NB4 (cell line): ENCODE measurements at places on chromosomes 5 and 9.

- DNase-seq = peak; percentile 37
These were observed 38.3 kb downstream of the NR2F1 start for GRCh38 chr5:93621327-93621798.

- DNase-seq = peak; percentile 46
These were observed 974 bp downstream of the C9orf40 start for GRCh38 chr9:74951725-74952151.

GRCh38 chr9:79665931-79666330 is 94.2 kb downstream of the TLE4 start:
- no peak for DNase-seq

- DNase-seq = no peak
These were observed 430.6 kb downstream of the NR2F1-AS1 start for GRCh38 chr5:93150311-93151012.

GRCh38 chr5:8429778-8430758 is 561.1 kb downstream of the MTRR start:
- no peak for DNase-seq

GRCh38 chr5:664343-664993 is 28.7 kb downstream of the TPPP start:
- no peak for DNase-seq

- peak; percentile 42 for DNase-seq
These were observed 7.4 kb upstream of the GLIPR2 start for GRCh38 chr9:36129139-36129538.

DNA sequence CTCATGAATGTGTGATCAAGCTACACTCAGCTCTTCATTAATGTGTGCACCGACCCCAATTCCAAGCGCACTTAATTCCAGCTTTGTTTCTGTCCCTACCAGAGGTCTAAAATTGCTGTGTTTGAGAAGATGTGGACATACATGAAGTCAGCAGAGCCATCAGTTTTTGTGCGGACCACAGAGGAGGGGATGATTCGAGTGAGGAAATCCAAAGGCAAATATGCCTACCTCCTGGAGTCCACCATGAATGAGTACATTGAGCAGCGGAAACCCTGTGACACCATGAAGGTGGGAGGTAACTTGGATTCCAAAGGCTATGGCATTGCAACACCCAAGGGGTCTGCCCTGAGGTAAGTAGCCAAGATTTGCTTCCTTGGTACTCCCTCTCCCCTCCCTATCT is 268.6 kb downstream of the FAM114A2 start:
- DNase-seq = no peak

- DNase-seq = no peak
These were observed 188.8 kb downstream of the MEF2C start for GRCh38 chr5:88694023-88694679.

GRCh38 chr5:2134543-2135292 is 252.0 kb upstream of the IRX4 start:
- DNase-seq = no peak

GRCh38 chr5:142886211-142886610 is 116.0 kb downstream of the ARHGAP26 start:
- no peak for DNase-seq

- DNase-seq = no peak
These were observed 78.7 kb upstream of the GNA14 start for GRCh38 chr9:77726814-77727213.

DNA sequence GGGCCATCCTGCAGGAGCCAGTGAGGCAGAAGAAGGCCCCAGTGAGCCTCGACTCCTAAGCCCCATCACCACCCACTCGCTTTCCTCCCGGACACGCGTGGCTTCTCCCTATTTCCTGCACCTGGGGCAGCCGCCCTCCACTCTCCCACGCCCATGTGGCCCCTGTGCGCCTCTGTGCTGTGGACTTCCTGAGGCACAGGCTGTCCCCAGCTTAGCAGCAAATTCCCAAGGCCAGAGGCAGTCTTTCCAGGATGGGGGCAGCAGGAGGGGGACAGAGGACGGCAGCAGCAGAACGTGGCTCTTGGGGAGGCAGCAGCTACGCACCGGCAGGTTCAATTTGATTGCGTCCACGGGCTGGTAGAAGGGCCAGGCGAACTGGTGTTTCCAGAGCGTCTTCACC is 14.9 kb downstream of the BRD3 start:
- DNase-seq = no peak

GRCh38 chr5:163506726-163507125 is 1.3 kb downstream of the MAT2B start:
- peak; percentile 17 for DNase-seq

DNA sequence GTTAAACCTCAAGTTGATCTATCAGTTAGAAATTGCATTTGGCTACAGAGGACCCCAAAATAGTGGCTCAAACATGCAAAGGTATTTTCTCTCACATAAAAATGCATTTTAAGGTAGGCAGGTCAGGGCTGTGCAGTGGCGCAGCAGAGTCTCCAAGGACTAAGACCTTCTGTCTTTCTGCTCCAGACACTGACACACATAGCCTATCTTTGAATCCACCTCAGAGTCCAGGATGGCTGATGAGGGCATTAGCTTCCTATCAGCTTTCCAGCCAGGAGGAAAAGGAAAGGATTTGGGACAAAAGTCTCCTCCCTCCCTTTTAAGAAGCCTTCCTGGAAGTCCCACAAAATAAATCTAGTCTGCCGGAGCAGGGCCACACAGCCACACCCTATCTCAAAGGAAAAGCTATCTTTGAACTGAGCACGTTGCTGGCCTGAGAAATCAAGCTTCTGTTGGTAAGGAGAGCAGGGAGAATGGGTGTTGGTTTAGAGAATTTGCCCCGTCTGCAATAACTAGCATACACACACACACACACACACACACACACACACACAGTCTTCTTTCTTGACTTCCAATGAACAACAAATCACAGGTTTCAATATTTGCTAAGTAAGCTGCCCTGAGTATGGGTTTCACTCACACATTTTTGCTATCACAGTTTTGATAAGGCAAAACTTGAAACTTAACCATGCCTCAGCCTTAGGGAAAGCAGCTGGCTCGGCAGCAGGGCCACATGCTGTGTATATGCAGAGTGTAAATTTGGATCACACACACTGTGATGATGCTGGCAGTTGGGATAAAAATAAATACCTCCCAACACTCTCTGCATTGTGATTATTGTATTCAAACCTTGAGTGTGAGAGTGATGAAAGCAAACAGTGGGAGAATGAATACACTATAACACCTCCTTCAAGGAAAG is 116.6 kb upstream of the MAP3K1 start:
- DNase-seq = no peak

GRCh38 chr9:81397481-81398381 is 291.6 kb downstream of the TLE1 start:
- DNase-seq = no peak

GRCh38 chr5:67335426-67335825 is 138.8 kb upstream of the CD180 start:
- DNase-seq = no peak

DNA sequence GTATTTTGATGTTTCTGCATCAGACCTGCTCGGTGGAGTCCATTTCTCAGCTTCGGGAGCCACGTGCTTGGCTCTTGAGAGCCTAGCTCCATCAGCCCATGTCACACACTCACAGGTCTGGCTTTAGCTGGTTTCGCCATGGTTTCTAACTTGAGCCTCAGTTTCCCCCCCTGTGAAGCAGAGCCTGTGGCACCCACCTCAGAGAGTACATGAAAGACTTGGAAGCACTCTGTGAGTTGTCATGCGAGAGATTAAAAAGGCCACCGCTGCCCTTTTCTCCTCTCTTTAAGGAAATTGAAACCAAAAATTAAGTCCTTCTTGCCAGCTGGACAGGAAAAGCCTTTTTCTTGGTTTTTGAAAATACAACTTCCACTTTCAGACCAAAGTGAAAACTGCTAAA is 8.8 kb downstream of the TENT4A start:
- no peak for DNase-seq

- DNase-seq = no peak
These were observed 974.2 kb upstream of the C9orf72 start for GRCh38 chr9:28547527-28547926.

GRCh38 chr9:125258832-125259534 is 2.6 kb upstream of the GAPVD1 start:
- peak; percentile 88 for DNase-seq

- no peak for DNase-seq
These were observed 12.3 kb downstream of the RXRA start for GRCh38 chr9:134338394-134339182.

- peak; percentile 53 for DNase-seq
These were observed 3.1 kb downstream of the IER5L start for GRCh38 chr9:129174724-129175514.

- peak; percentile 6 for DNase-seq
These were observed 391.2 kb downstream of the HINT1 start for GRCh38 chr5:130773813-130774212.

- DNase-seq = no peak
These were observed 140.5 kb upstream of the COL5A1 start for GRCh38 chr9:134500931-134501760.

- DNase-seq = no peak
These were observed 579.9 kb downstream of the ACTL7B start for GRCh38 chr9:108275906-108276305.

- DNase-seq = peak; percentile 84
These were observed 174.9 kb upstream of the DMAC1 start for GRCh38 chr9:7974335-7974960.

DNA sequence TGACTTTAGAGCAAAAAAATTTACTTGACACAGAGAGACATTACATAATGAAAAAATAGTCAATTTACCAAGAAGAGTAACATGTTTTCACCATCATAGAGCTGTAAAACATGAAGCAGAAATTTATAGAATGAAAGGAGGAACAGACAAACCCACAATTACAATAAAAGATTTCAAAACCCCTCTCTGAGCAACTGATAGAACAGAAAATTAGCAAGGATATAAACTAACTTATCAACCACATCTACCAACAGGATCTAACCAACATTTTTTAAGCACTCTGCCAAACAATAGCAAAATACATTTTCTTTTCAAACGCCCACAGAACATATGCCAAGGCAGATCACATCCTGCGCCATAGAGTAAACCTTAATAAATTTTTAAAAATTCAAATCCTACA is 17.9 kb downstream of the SLCO4C1 start:
- DNase-seq = peak; percentile 69
